ENCODE measurements at places on chromosomes 6 and 20.

DNA sequence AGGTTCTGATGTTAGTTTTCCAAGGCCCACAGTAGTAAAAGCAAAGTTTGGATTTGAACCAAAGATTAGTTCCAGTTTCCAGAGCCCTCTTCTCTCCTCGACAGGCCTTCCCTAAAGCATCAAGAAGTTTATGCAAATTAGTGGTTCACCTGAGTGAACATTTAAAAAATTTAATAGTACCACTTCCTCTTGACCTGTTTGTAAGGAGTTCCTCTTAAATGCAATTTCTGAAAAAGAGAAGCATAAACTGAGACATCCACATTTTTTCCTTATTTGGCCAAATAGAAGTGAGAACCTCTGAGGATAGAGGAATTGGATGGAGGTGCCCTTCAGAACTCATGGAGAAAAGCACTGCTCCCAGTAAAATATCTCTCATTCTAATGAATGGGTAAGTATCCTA is 1.2 kb upstream of the DSE start:
- no peak for DNase-seq

DNA sequence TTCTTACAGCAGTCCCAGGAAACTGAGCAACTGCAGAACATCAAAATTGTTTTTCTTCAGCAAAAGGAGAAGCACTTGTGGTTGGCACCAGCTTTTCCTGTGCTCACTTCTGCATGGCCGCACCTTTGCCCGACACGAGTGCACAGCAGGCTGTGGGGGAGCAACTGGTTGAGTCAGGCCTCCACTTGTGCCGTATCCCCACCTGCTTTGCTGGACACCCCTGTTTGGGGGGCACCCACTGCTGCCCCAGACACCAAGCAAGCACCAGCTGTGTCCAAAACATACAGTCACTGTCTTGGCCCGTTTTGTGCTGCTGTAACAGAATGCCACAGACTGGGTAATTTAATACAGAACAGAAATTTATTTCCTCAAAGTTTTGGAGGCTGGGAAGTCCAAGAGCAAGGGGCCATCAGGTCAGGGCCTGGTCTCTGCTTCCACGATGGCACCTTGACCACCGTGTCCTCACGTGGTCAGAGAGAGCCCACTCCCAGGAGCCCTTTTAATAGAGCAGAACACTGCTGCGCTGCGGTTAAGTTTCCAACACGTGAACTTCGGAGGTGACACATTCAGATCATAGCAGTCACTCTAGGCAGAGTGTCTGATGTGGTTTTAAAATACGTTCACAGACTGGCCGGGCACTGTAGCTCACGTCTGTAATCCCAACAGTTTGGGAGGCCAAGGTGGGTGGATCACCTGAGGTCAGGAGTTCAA is 8.7 kb upstream of the GMEB2 start:
- DNase-seq = no peak

- DNase-seq = no peak
These were observed 180.4 kb downstream of the ADGRG6 start for GRCh38 chr6:142482249-142482648.

GRCh38 chr20:64099880-64100565 is 7.3 kb downstream of the NPBWR2 start:
- DNase-seq = peak; percentile 94

GRCh38 chr6:74973591-74973990 is 232.3 kb downstream of the COL12A1 start:
- DNase-seq = no peak

DNA sequence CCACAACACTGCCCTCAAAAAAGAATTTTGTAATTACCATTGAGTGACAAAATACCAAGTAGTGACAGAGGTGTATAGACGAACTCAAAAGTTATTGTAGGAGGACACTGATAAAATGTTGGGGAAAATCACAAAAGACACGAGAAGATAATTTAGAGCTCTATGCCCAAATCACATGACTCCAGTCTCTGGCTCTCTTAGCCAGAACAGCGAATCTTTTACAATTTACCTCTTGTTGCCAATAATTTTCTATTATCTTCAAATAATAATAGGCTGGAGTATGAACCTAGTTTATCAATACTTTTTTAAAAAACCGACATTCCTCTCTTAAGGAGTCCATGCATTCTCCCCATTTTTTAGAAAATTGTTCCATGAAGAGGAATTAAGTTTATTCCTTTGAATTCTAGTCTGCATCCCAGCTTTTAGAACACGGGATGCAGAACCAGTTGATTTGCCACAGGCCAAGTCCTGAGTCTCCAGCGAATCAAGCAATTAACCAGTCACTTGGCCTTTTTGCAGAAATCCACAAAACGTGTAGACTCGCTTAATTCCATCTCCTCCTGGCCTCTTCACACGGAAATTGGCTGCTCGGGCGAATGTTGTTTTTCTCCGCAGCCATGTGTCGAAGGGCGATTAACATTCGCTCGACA is 507 bp upstream of the RIPPLY2 start:
- no peak for DNase-seq

GRCh38 chr6:168100011-168100802 is 21.2 kb upstream of the FRMD1 start:
- no peak for DNase-seq

DNA sequence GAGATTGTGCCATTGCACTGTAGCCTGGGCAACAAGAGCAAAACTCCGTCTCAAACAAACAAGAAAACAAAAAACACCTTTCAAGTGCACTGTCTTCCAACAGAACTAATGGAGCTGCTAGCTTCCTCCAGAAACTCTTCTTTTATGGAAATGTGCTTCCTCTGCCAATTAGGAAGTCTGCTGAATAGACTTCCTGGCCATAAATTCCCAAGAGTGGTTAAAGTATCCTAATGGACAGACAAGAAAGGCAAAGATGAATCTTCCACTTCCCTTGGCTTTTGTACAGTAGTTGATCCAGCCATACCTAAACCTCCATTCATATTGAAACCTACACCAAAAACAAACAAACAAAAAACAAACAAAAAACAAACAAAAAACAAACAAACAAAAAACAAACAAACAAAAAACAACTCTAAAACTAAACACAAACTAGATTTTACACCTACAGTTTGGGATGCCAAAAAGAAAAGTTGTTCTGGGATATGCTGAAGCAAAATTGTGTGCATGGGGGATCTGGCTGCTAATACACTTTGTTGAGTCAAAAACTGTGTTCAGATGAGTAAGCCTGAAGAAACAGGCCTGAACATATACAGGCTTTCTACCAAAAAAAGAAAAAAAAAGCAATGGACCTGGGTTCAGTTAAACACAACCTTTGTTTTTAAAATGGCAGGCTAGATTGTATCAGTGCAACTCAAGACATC is 59.8 kb upstream of the CARMIL1 start:
- no peak for DNase-seq

DNA sequence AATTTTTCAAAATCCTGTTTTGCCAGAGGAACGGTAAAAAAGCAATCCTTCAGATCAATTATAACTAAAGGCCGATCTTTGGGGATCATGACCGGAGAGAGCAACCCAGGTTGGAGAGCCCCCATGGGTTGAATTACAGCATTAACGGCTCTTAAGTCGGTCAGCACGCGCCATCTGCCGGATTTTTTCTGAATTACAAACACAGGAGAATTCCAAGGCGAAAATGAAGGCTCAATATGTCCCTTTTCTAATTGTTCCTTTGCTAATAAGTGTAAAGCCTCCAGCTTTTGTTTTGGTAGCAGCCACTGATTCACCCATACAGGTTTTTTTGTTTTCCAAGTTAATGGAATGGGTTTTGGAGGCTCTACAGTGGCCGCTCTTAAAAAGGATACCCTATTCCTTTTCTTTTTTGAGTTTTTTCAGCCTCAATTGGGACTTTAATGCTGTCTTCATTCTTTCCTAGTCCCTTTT is 16.9 kb upstream of the PTCRA start:
- peak; percentile 69 for DNase-seq

GRCh38 chr6:142853244-142854180 is 91.5 kb downstream of the HIVEP2 start:
- no peak for DNase-seq

- no peak for DNase-seq
These were observed 93.2 kb downstream of the PSMG4 start for GRCh38 chr6:3351829-3352524.

- no peak for DNase-seq
These were observed 231.6 kb downstream of the HTR1B start for GRCh38 chr6:77231438-77232305.

GRCh38 chr6:56720882-56721281 is 78.2 kb upstream of the DST start:
- DNase-seq = no peak

GRCh38 chr6:24108056-24108455 is 18.0 kb upstream of the NRSN1 start:
- DNase-seq = no peak

DNA sequence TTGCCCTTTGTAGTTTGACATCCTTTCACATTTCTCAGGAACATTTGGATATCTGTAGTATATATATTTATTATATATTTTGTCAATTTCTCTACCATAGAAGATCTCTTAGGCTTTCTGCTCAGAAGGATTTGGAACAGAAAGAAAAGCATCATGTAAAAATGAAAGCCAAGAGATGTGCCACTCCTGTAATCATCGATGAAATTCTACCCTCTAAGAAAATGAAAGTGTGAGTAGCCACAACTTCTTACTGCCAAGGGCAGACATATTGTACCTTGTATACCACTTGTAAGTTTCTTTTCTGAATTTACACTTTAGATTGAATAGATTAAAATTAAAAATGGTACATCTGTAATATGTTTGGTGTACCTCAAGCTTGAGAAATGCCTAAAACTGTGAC is 31.2 kb downstream of the TPX2 start:
- DNase-seq = no peak

Data from NCI-H1436 (cell line).